Activated gamma-delta T cell (primary cell): ENCODE measurements at places on chromosomes 4 and X.

DNA sequence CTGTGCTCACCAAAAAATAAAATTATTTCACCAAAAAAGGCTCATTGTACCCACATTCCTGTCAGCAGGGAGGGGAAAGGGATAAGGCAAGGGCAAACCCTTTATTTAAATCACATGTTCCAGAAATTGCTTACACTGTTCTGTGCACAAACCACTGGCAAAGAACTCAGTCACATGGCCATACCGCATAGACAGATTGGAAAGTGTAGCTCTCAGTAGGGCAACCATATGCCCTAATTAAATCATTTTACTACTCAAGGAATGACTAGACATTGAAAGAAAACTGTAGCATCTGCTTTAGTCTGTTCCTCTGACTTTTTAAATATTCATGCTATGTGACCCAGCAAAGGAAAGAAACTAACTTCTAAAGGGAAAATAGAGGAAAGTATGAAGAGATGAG is 119.2 kb upstream of the FAM241A start:
- DNase-seq: no peak

- DNase-seq: peak; percentile 19
These were observed 216.1 kb upstream of the PSAPL1 start for GRCh38 chr4:7650606-7651385.

GRCh38 chr4:153269218-153269990 is 65.2 kb downstream of the TRIM2 start:
- no peak for DNase-seq

DNA sequence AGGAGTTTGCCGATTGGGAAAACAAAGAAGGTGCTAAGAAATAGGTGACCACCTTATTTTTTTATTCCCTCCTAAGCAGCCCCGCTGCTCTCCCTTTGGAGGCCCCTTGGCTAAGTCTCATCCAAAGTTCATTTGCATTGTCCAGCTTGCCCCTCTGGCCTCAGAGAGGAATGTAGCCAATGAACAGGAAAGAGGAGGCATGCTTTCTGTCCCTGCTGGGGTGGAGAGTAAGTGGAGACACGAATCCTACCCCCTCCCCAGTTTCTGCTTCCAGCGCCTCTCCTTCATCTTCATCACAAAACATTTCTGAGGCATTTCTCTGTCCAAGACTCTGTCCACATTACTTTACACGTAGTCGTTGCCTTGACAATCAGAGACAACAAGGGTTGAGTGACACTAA is 38.7 kb downstream of the NLGN3 start:
- no peak for DNase-seq

DNA sequence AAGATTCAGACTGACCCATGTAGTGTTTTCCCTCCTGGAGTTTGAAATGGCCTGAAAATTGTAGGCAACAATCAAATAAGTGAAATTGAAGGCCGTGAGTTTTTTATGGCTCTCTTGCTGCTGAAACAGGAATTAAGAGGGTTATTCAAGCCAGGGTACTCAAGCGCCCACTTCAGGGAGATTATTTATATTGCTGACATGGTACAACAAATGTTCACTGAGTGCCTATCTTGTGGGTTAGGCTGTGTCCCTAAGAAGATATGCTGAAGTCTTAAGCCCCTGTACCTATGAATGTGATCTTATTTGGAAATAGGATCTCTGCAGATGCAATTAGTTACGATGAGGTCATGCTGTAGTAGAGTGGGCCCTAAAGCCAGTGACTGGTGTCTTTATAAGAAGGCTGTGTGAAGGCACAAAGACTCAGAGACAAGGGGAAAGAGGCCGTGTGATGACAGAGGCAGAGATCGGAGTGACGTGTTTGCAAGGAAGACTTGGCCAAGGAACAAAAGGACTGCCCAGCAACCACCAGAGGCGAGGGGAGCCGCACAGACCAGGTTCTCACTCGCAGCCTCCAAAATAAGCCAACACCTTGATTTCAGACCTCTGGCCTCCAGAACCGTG is 72.9 kb downstream of the MED28 start:
- DNase-seq: no peak

- DNase-seq: no peak
These were observed 27.2 kb upstream of the GRPR start for GRCh38 chrX:16096141-16096540.

DNA sequence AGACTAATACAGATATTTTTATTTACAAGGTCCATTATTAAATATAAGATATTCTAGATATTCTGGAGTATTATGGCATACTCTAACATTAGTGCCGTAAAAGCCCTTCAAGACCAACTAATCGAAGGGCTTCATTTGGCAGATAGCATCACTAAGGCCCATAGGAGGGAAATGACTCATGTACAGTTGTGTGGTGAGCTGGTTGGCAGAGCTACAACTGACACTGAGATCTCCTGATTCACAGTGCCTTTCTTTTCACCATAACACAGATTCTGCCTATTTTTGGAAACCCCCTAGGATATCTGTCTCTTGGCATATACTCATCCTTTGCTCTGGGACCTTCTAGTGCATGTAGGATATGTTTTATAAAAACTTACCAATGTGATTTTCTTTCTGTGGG is 201.7 kb upstream of the AFF2 start:
- no peak for DNase-seq

- DNase-seq: no peak
These were observed 276.6 kb downstream of the BCOR start for GRCh38 chrX:39820938-39821708.

GRCh38 chrX:131010186-131010585 is 48.0 kb upstream of the ARHGAP36 start:
- no peak for DNase-seq

DNA sequence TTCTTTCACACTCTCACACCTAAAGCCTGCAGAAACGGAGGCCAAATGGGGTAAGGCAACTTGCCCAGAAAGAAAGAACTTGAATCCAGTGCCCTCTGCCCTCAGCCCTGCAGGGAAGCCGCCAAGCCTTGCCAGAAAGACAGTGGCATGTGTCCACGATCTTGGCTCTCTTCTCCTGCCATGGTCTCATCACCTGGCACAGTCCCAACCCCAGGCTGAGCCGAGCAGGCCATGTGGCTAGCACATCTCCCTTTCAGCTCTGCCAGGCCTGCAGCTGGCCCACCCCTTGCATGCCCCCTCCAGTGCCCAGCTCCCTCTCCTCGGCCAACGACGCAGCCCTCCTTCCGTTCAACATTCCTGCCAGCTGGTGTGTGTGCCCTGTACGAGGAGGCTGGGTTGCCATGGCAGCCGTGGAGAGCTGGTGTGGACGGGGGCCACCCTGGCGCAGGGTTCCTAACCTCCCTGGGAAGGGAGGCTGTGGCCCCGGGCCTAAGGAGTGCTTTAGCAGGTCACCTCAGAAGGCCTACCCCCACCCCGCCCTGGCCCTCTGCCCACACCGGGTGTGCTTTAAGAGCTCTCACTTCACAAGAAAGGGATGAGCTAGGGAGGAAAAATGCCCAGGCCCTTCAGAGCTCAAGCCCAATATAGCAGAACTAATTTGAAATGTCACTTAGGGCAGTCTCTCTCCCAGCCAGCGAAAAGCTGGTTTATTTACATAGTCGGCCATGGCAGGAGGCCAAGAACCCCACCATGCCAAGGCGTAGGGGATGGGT is 73.0 kb upstream of the PJA1 start:
- no peak for DNase-seq

DNA sequence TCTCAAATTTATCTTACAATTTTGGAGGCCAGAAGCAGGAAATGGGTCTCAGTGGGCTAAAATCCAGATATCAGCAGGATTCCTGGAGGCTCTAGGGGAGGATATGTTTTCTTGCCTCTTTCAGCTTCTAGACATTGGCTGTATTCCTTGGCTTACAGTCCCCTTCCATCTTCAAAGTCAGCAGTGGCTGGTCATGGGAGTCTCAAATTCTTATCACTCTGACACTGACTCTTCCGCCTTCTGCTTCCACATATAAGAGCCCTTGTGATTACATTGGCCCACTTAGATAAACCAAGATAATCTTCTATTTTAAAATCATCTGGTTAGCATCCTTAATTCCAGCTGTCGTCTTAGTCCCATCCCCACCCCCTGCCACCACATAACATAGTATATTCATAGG is 113.0 kb downstream of the PCDH7 start:
- DNase-seq: no peak

GRCh38 chr4:41525129-41525528 is 12.8 kb upstream of the LIMCH1 start:
- DNase-seq: no peak

DNA sequence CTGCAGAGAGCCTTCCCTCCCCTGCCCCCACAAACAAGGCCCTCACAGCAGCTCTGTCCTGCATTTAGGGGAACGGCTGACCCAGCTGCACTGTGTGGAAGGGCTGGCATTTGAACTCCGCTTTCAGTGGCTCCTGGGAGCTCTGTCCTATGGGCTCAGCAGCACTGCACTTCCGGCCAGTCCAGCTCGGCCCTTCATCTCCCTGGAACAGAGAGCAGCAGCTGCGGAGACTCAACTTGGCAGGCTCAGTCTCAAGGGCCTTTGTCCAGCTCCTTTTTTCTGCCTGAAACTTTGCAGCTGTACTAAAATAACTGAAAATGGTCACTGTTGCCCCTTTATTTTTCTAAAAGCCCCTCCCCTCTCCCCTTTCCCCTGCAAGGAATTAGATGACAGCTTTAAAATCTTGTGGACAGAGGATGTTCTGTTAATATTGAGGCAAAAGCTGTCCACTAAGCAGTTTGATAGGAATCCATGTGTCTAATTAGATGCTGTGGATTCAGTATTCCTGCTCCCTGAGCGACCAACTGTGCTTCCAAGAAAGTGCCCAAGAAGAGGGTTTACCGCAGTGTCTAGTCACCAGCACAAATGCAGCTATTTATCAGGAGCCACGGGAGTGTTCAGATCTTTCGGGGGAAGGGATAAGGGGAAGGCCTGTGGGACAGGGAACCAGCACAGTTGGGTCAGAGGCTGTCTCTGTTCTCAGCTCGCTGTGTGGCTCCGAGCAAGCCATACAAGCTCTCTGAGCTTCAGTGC is 133.1 kb downstream of the AFAP1 start:
- DNase-seq: no peak

DNA sequence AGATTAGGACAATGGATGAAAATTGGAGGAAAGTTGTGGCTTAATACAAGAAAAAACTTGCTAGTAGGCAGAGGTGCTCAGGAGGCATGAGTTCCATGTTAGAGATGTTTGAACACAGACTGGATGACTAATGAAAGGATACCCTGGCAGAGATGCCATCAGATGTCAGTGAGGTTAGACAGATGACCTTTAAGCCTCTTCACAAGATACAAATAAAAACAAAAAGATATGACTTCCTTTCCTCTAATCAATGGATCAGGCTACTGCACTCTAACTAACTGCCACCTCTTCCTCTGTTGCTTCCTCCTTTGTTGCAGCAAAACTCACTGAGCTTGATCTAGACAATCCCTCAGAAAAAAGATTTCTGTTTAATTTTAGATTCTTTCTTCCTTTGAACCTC is 14.7 kb downstream of the STAP1 start:
- no peak for DNase-seq

- no peak for DNase-seq
These were observed 33.9 kb upstream of the ADGRG2 start for GRCh38 chrX:19156186-19156585.

- no peak for DNase-seq
These were observed 30.1 kb upstream of the JAKMIP1 start for GRCh38 chr4:6230502-6230785.

DNA sequence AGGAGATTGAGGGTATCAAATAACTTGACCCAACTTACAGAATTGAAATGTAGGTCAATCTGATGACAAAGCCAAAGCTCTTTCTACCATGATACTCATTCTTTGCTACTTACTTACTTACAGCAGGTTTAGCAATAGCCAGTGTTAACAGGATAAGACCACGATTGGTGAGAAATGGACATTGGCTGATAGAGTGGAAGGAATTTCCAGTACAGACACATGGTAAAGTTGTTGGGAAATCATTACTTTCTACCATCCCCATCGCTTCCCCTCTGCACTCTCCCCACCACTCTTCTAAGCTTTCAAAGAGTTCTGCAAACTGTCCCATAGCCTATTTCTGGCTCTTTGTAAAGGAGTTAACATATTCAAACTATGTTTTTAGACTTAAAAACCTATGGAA is 119.7 kb downstream of the CHRNA9 start:
- no peak for DNase-seq

- DNase-seq: no peak
These were observed 73.4 kb downstream of the CNOT6L start for GRCh38 chr4:77745792-77746191.

GRCh38 chr4:117084866-117085701 is at the start of gene TRAM1L1:
TRAM1L1 (minus strand) TSS chr4:117085576; CDS start chr4:117085393, 183 bp downstream.
- DNase-seq: no peak

DNA sequence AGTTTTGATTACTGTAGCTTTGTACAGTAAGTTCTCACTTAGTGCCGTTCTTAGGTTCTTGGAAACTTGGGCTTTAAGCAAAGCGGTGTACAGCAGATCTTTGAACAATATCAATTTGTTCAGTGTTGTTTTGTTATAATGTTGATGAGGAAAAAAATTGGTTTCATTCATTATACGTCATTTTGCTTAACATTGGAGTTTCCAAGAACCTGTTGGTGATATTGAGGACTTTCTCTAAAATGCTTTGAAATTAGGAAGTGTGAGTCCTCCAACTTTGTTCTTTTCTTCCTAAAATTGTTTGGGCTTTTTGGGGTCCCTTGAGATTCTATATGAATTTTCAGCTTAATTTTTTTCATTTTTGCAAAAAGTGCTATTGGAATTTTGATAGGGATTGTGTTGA is 49.1 kb downstream of the STAG2 start:
- no peak for DNase-seq

DNA sequence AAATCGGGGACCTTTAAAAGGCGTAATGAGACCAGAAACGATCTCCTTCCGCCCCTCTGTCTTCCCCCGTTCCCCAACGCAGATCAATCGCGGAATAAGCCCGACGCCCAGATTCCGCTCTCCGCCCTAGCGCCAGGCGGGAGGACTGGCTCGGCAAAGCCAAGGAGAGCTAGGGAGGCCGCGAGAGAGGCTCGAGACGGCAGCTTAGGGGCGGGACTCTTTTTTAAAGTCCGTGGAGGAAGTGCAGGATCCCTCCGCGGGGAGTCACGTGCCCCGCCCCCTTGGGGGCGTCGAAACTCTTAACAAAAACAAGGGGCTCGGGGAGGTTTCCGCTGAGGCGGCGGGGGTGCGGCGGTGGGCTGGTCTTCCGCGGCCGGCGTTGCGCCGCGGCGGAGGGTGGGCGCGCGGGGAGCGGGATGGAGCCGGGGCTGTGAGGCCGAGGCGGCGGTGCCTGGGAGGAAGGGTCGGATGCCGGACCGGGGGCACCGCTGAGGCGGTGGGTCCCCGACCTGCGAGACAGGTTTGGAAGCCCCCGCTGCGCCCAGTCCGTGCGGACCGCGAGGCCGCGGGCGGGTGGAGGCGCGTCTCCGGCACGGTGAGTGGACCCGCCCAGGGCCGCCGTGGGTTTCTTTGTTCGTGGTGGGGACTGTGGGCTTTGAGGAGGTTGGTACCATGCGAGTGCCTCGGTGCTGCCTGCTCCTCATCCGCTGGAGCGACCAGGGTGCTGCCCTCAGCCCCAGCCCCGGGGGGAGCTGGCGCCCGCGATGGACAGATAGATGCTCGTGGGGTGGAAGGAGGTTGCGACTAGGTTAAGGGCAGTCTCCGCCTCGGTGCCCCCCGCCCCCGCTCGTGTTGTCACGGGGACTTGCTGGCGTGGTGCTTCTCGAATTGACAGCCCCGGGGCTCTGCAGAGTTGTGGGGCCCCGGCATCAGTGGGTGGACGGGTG is at the start of gene CCNG2:
CCNG2 (plus strand) TSS at position 296 of the 947 bp plus-strand sequence. CDS start 1,326 bp downstream, outside the sequence.
- peak; percentile 72 for DNase-seq

GRCh38 chr4:156553659-156554058 is 417.9 kb downstream of the PDGFC start:
- DNase-seq: no peak

- no peak for DNase-seq
These were observed 472.5 kb downstream of the STPG2 start for GRCh38 chr4:97670703-97671269.

- no peak for DNase-seq
These were observed 2.7 kb downstream of the CLRN2 start for GRCh38 chr4:17517664-17518063.
